Stimulated activated CD4-positive, alpha-beta T cell treated with anti-CD3 and anti-CD28 coated beads, Interleukin-1b, Interleukin-23, amount 100 ng/mL, for 1 hour (primary cell): ENCODE measurements at places on chromosomes 3 and 15.

- DNase-seq: no peak
These were observed 451.9 kb downstream of the FOXP1 start for GRCh38 chr3:71131375-71132314.

- no peak for DNase-seq
These were observed 29.6 kb downstream of the CHRD start for GRCh38 chr3:184409331-184409926.

- DNase-seq: no peak
These were observed 104.5 kb upstream of the BFSP2 start for GRCh38 chr3:133295199-133295901.

GRCh38 chr3:45705839-45706808 lies 16.9 kb downstream of the SACM1L start:
- no peak for DNase-seq

GRCh38 chr15:85030301-85030929 lies 48.8 kb downstream of the PDE8A start:
- DNase-seq: no peak

- DNase-seq: no peak
These were observed 9.5 kb downstream of the ZNF280D start for GRCh38 chr15:56723787-56724186.

GRCh38 chr3:20458994-20459716 lies 273.1 kb upstream of the SGO1 start:
- no peak for DNase-seq

DNA sequence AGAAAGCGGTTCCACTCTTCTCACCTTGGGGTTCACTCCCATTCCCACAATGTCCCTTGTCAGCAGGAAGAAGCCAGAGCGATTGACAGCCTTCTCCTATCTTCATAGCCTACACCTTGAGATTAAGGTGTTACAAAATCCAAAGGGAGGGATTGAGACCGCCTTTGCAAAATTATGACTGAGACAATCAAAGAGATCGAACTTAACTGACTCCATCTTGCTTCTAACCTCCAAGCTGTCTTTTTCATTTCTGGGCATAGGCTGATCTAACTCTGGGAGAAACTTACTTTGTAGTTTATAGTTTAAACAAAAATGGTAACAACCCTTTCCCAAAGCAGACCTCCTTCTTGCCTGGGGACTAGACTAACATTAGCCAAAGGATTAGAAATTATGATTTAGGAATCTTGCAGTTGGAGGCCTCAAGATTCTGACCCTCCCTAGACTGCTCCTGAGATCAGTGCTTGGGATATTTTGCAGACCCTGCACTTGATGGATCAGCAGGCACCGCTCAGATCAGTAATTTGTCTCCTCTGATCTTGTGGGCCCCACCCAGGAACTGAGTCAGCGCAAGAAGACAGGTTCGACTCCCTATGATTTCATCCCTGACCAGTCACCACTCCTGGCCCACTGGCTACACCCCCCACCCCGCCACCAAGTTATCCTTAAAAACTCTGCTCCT lies 40.0 kb downstream of the PAQR5 start:
- DNase-seq: no peak

GRCh38 chr3:70853161-70853944 lies 540.9 kb upstream of the MDFIC2 start:
- DNase-seq: no peak

DNA sequence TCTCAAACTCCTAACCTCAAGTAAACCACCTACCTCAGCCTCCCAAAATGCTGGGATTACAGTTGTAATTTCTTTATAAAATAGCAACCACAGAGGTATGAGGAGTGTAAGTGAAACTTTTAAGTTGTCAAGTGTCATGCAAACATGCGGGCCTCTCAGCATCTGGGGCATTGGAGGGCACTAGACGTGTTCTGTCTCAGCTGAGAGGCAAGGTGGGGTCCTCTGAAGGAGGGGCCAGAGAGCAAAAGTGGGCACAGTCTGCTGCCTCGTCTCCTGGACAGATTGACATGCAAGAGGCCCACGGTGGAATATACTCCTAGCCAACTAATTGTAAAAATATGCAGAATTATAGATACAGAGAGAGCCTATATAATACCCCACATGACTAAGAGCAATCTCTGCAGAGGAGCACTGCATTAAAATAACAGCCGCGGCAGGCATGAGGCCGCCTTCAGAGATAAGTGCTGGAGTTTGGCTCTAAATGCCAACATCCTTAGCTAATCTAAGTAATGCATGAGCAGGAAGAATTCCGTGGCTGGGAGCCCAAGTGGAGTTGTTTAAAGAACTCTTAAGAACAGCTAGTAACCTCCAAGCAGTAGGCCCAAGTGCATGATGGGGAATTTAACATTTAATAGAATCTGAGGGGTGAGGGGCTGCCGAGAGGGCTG lies 87.8 kb upstream of the RNU6-1 start:
- no peak for DNase-seq

- no peak for DNase-seq
These were observed 228.0 kb upstream of the ADAMTS9 start for GRCh38 chr3:64915778-64916177.

DNA sequence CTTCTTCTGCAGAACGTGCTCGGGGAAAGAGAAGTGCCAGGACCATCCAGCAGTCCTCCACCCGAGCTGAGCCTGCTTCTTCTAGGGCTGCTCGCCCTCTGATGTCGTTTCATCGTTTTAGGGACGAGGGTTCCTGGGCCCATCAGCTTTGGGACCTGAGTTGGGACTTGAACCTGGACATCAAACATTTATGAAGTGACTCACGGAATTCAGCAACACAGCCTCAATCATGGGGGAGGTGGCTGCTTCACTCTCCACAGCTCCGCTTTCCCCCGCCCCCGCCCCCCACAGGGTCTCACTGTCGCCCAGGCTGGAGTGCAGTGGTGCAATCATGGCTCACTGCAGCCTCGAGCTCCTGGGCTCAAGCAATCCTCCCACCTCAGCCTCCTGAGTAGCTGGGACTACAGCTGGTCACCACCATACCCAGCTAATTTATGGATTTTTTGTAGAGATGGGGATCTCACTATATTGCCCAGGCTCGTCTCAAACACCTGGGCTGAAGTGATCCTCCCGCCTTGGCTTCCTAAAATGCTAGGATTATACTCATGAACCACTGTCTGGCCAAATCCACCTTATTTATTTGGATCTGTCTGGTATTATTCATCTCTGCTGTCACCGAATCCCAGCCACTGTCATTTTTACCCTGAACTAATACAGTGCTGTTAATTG lies 725 bp upstream of the SCAMP2 start:
- DNase-seq: no peak

GRCh38 chr3:162200836-162201235 lies 704.2 kb downstream of the OTOL1 start:
- no peak for DNase-seq

GRCh38 chr3:13365390-13366379 lies 54.4 kb downstream of the NUP210 start:
- DNase-seq: no peak

DNA sequence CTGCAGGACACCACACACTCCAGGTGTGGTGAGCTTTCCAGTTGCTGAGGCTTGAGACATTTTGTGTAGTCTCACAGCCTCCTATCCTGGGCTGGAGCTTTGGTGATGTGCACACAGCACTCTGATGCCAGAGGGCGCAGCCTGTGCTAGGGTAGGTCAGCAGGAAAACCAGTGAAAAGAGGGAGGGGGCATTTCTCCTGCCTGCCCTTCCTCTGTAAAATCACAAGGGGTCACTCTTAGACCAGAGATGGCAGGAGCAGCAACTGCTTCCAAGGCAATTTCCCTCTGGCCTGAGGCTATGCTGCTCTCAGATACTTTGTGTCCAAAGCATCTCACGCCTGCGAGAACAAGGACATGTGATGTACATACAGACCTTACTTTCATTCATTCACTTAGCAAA lies 16.5 kb upstream of the MUSTN1 start:
- no peak for DNase-seq

GRCh38 chr3:62809369-62809768 lies 65.8 kb downstream of the CADPS start:
- no peak for DNase-seq

DNA sequence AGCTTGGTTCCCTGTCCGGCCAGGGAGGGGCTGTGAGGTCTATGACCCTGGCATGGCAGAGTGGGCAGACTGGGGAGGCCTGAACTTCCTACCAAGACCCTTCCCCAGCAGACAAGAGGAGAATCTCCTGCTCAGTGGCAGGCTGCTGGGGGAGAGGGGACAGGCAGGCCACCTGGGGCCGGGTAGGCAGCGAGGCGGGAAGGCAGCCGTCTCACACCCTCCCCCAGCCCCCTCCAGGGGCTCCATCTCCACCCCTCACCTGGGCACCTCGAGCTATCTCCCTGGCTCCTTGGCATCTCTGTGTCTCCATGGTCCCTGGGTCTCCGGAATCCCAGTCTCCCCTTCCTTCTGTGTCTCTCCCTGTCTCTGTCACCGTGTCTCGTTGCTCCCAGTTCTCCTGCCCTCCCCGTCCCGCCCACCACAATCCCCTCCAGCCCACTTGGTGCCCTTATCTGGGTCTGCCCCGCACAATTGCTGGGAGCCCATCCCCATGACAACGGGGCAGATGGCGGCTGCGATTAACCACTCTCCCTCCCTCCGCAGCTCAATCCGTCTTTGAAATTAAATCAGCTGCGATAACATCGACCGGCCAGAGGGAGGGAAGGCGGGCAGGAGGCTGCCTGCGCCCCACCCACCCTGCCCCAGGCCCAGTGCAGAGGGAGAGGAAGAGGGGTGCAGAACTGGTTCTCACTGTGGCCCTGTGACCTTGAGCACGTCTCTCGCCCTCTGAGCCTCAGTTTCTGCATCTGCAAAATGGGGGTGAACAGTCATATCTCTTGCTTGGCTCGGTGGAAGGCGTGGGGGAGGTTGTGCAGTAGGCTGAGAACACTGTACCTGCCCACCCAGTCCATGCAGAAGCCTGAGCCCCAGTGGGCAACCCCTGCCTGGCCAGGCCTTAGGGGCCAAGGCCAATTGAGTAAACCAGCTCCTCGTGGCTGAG lies 9.6 kb downstream of the DNAJB8 start:
- no peak for DNase-seq

- DNase-seq: no peak
These were observed 342.0 kb upstream of the CTDSPL start for GRCh38 chr3:37519661-37520060.

DNA sequence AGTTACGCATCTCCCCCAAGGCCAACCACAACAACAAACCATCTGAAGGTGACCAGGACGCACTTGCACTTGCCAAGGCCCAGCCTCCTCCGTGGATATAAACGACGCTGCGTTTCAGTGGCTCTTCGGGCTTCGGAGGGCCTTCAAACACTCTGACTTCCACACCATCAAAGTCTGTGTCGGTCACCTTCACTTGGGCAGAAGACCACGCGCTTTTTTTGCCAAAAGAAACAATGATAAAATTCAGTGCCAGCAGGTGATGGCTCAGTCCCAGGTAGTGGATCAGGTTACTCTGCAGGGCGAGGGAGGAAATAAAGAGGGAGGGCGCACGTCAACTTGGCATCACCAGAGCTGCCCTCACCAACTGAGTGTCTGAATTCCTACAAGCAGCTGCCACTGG lies 63.0 kb downstream of the NCEH1 start:
- DNase-seq: no peak

GRCh38 chr3:75985432-75985831 lies 200.1 kb upstream of the ZNF717 start:
- DNase-seq: no peak

DNA sequence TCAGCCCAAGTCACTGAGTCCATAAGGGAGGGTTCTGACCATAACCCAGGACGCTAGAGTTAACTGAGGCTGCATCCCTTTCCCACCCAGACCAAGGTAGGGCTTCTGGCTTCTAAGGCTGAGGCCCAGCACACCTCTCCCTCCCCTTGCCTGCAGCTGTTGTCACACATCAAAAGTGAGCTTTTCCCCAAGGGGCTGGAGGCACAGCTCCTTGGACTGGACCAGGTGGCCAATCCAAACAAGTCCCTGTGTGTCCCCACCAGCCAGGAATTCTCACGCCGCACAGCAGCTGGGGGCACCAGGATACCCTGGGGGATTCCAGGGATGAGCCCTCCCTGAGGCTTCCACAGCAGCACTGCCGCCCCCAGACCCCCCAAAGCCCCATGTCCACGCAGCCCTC lies 22.3 kb upstream of the ISLR2 start:
- no peak for DNase-seq

GRCh38 chr15:63261311-63261710 lies 16.1 kb upstream of the APH1B start:
- no peak for DNase-seq

GRCh38 chr3:127860211-127860696 lies 37.9 kb upstream of the MGLL start:
- DNase-seq: no peak

- no peak for DNase-seq
These were observed 6.9 kb downstream of the ABTB1 start for GRCh38 chr3:127679534-127680145.

GRCh38 chr15:47917881-47918280 lies 200.6 kb downstream of the SEMA6D start:
- no peak for DNase-seq

DNA sequence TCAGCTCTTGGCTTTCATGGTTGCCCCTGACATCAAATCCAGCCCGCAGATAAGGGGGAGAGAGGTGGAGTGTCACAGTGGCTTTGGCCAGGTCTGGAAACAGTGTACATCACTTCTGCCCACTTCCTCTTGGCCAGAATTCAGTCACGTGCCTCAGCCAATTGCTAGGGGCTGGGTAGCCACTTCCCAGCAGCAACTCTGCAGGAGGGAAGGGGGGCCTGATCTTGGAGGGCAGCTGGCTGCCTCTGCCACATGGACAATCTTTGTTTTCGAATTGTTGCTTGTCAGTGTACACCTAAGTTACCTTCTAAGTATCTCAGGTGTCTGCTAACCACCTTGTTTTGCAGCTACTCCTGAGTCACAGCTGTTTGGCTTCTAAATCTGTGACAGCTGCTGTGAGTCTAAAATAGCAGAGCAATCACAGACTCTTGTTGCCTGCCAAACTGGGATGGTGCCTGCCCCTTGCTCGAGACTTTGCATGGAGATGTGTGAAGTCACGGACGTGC lies 41.0 kb upstream of the LIMD1 start:
- DNase-seq: no peak

DNA sequence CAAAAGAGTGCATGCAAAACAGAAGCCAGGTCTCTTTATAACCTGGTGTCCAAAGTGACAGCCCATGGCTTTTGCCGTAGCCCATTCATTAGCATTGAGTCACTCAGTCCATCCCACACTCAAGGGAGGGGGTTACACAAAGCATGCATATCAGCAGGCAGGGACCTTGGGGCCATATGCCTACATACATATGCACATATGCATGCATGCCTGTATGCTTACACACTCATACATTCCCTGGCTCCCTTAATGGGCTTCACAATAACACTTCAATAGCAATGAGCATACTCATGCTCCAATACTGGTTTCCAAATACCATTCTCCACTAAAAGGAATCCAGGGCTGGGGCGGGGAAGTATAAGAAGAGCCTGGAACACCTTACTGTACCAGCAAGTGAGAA lies 22.0 kb downstream of the TRPM1 start:
- DNase-seq: no peak

DNA sequence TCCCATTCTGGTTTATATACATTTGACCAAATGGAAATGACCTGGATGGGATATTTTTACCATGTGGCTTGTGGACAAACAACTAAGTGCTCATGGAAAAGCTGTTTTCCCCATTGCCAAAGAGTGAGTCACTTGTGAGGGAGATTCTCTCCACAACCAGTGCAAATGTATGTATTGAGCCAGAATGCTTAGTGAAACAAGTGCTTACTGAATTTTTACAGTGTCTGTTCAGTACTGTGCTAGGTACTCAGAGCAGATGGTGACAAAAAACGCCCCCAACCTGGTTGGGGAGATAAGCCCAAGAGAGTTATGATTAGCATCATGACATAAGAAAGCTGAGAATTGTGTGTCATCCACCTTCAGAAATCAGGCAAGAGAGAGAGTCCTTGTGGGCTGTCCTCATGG lies 2.3 kb downstream of the CHP1 start:
- DNase-seq: no peak
